ENCODE measurements at places on chromosomes 3 and 15.

DNA sequence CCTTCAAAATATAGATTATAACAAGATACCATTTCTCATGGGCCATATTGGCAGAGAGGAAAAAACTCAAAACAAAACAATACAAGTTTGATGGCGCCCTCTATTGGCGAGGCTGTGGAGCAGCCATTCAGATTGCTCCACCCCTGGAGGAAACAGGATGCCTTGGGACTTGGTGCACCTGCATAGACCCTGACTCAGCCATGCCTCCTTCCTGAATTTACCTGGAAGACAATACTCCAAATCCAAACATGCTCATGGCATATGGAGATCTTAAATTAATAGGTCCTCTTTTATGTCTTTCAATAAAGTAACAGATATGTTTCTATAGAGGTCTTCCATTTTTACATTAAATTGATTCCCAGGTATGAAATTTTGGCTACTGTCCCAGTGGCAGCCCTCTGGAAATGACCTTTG lies 90.0 kb downstream of the APBA2 start:
- peak; percentile 19 for DNase-seq

DNA sequence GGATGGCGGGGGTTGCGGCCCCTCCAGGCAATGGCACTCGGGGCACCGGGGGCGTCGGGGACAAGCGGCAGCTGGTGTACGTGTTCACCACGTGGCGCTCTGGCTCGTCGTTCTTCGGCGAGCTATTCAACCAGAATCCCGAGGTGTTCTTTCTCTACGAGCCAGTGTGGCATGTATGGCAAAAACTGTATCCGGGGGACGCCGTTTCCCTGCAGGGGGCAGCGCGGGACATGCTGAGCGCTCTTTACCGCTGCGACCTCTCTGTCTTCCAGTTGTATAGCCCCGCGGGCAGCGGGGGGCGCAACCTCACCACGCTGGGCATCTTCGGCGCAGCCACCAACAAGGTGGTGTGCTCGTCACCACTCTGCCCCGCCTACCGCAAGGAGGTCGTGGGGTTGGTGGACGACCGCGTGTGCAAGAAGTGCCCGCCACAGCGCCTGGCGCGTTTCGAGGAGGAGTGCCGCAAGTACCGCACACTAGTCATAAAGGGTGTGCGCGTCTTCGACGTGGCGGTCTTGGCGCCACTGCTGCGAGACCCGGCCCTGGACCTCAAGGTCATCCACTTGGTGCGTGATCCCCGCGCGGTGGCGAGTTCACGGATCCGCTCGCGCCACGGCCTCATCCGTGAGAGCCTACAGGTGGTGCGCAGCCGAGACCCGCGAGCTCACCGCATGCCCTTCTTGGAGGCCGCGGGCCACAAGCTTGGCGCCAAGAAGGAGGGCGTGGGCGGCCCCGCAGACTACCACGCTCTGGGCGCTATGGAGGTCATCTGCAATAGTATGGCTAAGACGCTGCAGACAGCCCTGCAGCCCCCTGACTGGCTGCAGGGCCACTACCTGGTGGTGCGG lies 1.9 kb downstream of the CHST2 start:
- DNase-seq, result peak; percentile 31

- DNase-seq, result no peak
Observed at GRCh38 chr3:178512647-178513046, 23.6 kb upstream of the KCNMB2 start.

GRCh38 chr3:129045675-129046036 lies 14.9 kb upstream of the GP9 start:
- no peak for DNase-seq

DNA sequence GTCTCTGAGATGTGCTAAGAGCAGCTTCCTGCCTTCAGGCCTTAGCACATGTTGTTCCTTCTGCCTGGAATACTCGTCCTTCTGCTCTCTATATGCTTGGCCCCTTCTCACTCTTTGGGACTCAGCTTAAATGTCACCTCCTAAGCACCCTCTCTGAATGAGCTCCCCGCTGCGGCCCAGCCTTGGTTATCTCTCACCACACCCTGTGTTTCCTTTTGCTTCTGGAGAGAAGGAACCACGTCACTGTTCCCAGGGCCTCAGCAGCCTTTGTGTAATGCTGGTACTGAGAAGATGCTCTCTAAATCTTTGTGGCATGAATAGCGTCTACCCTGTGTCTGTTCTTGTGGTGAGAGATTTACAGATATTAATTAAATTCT lies 2.2 kb downstream of the FAH start:
- DNase-seq, result no peak

DNA sequence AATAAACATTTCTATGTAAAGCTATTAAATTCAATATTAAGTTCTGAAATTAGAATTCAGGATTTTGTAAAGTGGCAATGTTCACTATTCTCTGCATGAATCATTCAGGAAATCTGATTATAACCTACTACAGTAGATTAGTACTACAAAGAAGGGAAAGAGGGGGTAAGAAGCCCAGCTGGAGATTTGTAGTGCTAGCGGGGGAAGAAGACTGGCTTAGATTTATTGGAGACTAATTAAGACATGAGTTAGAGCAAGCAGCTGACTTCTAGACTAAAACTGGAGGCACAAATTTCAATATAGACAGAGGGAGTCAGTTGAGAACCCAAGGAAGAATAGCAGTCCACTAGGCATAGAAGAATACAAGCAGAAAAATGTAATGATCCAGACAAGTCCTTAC lies 55.8 kb upstream of the SETMAR start:
- DNase-seq, result no peak

DNA sequence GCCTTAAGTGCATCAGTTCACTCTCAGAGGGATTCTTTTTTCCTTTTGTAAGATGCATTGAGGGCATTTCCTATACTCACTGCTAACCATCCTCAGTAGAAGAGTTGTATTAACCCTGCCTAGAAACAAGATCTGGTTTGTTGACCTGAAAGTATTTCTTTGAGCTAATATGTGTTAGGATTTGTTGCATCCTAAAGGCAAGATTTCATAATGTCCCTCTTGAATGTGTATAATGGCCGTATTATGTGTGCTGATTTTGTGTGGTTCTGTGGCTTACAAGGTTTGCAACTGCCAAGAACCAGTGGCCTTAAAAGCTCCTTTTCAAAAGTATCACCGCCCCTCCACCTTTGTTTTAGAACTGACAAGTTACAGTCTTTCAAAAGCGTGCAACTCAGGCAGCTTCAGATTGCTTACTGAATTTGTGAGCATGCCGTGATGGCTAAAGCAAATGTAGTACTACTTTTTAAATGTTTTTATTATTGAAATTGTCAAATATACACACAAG lies 182.0 kb upstream of the BHLHE40 start:
- DNase-seq, result no peak

DNA sequence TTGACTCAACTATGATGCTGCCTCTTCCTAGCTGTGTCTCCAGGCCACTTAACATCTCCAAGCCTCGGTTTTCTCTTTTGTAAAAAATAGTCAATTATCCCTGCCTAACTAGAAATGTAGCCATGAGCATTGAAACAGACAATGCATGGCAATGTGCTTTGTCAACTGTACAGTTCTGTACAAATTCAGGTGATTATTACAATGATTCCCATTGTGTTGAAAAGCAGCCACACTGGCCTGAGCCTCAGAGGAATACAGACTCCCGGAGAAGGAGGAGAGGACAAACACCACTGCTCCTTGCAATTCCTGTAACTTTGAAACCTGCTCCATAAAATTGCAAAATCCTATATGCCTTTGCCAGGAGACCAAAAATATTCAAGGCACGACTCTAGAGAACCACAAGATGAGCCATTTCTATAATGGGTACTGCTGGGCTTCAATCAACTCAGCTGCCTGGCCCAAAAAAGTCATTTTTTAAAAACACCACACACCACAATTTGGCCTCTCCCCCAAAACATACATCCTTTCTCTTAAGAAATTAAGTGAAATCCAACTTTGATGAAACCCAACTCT lies 28.6 kb downstream of the DAPK2 start:
- DNase-seq, result no peak

- no peak for DNase-seq
Observed at GRCh38 chr3:46848271-46849044, 14.8 kb downstream of the MYL3 start.

GRCh38 chr15:89301304-89302089 lies 33.1 kb downstream of the POLG start:
- DNase-seq, result no peak

GRCh38 chr15:44101944-44102343 lies 93.1 kb downstream of the FRMD5 start:
- no peak for DNase-seq

- DNase-seq, result no peak
Observed at GRCh38 chr3:45118615-45119071, 27.5 kb downstream of the CDCP1 start.

GRCh38 chr3:129890891-129891290 lies 2.6 kb downstream of the TMCC1 start:
- DNase-seq, result no peak

- DNase-seq, result no peak
Observed at GRCh38 chr15:51137880-51138430, 43.2 kb upstream of the TNFAIP8L3 start.

DNA sequence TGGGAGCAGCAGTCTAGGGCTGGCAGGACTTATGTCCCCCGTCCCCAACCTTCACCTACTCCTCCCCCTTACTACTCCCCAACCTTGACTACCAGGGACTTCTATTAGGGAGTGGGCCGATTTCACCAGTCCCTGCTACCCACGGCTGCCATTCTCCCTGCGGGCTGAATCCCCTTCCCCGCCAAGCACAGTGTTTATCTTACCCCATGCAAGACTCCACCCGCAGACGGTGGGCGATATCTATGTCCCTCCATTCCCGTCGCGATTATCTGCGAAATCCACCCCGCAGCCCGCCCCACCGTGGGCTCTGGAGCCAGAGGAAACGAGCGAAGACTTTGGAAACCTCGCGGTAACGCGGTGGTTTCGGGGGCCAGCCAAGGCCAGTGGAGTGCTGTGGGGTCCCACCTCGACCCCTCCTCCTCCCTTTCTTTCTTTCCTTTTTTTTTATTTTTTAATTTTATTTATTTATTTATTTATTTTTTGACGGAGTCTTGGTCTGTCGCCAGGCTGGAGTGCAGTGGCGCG lies 4.7 kb downstream of the ISLR2 start:
- DNase-seq, result no peak

- DNase-seq, result peak; percentile 56
Observed at GRCh38 chr15:69475769-69476358, 23.2 kb downstream of the RPLP1 start.

GRCh38 chr15:40808861-40809450 lies 1.7 kb upstream of the DNAJC17 start:
- no peak for DNase-seq

DNA sequence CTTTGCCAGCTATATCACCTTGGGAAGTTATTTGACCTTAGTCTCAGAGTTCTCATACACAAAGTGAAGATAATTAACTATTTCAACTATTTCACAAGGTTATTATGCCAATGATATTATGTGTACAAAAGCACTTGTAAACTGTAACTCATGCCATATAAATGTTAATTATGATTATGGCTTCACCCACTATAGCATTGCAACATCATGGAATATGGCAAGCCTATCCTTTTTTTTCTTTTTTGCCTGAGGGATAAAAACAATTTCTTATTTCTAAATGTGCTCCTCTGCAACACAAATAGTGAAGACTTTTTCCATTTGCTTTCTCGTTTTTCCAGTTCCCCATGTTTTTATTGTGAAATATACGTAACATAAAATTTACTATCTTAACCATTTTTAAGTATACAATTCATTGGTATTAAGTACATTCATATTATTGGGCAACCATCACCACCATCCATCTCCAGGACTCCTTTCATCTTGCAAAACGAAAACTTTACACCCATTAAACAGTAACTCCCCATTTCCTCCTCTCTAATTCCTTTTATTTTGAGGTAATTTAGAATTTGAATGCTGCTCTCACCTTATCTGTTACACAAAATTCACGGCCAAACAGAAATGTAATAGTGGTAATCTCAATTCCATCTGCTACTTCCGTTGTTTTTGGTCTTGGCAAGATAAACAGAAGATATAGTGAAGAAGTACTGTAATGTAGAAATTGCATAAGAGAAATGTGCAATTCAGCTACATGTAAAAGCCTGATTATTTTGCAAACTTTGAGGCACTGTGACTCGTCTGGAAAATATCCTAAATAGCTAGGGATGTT lies 46.3 kb downstream of the NANOGP8 start:
- no peak for DNase-seq

DNA sequence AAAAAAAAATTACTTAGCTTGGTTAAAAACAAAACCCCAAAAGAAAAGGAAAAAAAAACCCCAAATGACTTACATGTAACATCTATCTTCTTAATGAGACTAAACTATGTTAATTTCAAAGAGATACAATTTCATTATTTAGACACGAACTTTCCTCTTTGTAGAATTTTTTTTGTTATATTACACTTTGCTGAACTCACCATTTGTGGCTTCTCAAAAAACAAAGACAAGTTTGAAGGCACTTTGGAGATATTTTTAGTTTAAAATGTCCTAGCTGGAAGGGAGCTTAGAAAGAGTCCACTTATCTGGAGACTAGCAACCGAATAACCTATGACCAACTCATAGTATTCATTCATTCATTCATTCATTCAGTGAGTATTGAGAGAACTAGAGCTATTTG lies 301.7 kb upstream of the ROPN1 start:
- DNase-seq, result no peak

- no peak for DNase-seq
Observed at GRCh38 chr3:3589715-3590130, 209.5 kb upstream of the LRRN1 start.

DNA sequence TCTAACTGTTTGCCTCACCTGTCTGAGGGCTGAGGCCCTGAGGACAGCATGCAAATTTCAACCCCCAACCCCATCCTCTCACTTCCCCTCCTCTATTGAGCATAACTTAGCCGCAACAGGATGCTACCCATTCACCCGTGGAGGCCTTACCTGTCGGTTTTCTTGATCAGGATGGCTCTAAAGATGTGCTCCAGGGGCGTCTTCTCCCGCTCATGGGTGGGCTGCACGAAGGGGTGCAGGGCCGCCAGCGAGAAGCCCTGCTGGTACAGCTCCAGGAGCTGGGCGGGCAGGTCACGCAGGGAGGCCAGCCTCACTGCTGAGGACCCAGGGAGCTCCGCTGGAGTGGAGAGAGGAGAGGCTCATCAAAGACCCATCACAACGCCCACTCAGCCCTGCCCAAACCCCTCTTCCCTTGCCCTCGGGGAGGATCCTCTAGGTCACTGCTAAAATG lies 79.8 kb downstream of the RFTN1 start:
- DNase-seq, result no peak

DNA sequence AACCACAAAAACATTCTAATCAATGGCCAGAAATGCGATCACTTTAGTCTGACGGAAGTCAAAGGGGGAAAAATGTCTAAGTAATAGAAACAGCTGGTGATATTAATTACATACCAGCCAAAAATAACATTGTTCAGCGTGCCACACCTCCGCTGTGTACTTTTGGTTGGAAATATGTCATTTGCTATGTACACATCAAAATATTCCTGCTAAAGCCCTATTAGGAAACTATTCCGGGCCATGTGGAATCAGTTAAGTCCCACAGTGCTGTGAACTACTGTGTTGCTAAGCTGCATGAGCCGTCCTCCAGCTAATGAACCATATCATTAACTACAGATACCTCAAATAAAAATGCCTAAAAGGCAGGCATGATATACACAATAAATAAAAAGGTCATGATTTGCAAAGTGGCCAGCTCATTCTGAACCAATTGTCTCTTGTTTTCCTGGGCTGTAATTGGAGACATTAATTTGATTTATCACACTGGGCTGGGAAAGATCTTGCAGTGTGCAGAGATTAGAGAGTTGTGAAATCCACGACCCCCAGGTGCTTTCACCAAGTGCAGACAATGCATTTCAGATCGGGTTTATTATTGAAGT lies 200.5 kb upstream of the LRTM1 start:
- DNase-seq, result no peak

- no peak for DNase-seq
Observed at GRCh38 chr3:71461114-71461513, 122.4 kb downstream of the FOXP1 start.
